Inflammatory macrophage treated with lipopolysaccharide for 1 hour (primary cell): ENCODE measurements at places on chromosomes 6 and 20.

GRCh38 chr6:133637436-133637835 lies 251.5 kb upstream of the TCF21 start:
- no peak for DNase-seq

DNA sequence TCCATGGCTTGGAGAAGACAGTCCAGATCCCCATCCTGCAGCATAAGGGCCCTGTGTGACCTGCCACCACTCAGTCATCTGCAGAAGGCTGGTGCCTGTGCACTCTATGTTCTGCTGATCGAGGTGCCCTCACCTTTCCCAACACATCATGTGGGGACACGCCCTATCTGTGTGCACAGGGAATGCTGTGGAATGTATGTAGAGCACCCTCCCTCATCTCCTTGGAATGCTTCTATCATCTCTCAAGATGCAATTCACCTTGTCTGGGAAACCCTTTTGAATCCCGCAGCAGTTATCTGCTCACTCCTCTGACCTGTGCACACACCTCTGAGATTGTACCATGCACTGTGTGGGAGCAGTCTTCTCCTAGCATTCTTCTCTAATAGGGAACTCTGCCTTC lies 207.2 kb upstream of the SSTR4 start:
- DNase-seq, result no peak

DNA sequence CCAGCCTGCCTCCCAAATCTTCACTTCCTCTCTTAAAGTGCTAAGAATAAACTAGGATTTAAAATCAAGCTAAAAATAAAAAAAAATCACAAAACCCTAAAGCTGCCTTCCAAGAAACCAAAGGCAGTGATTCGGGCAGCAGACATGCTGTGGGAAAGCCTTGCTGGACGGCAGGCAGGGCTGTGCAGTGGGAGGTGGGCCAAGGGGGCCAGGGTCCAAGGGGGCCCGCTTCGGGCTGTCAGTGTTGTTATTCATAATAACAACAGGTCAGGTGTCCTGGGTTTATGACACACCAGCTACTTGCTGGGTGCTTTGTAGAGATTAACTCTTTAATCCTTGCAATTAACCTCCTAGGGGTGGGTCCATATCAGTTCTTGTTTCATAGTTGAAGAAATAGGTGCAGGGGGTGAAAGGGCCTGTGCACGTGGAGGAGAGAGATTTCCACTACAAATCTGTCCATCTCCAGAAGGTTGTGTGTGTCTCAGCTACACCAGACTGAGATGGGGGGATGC lies 40.4 kb downstream of the CD40 start:
- DNase-seq, result no peak

DNA sequence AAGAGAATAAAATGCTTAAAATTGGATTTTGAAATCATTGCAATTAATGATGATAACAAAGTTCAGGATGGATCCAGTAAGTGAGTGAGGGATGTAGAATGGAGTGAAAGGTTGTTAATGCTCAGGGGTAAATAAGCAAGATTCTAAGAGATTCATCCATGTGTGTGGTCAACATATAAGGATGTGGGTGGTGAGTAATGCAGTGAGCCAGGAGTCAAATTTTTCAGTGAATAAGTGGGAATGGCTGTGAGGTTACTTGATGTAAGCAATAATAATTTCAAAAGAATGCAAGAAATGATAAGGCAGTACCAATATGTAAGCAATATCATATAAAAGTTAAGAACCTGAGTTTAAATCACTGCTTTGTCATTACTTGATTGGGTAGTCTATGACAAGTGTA lies 207.5 kb upstream of the ADGRB3 start:
- DNase-seq, result no peak

- DNase-seq, result no peak
These were observed 155.5 kb downstream of the BCAS1 start for GRCh38 chr20:53914781-53915445.

GRCh38 chr6:88445188-88445965 lies 279.2 kb upstream of the CNR1 start:
- DNase-seq, result no peak

GRCh38 chr6:150328744-150329405 lies 39.9 kb upstream of the IYD start:
- DNase-seq, result no peak

DNA sequence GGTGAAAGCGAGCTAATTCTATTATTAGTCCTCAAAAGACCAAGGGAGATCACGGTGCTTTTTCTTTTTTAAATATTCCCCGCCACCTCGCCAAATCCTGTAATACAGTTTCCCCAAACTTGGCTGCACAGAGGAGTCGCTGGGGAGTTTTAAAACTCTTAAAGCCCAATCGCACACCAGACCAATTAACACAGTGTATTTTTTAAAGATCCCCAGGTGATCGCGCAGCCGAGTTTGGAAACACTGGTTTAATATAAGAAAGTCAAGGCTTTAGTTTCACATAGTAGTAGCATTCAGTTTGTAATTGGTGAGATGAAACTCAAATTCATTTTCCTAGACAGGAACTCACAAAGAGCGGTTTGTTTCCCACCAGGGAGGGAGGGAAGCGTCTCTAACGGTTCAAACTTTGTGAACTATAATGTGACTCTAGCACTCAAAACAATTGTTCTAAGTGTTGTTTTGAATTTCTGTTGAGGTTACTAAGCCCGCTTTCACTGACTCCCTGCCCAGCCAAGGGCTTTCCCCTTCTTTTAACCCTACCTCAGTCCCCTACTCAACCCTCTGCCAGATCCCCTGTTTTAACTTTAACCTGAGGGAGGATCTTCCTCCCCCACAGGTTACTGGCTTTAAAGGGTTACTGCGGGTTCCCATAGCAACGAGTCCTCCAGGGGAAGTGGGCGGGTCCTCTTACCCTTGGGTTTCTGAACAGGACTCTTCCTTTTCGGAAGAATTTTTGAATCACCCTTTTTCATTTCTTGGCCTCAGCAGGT lies 25.7 kb upstream of the BTBD3 start:
- peak; percentile 69 for DNase-seq

GRCh38 chr20:2558581-2559278 lies 22.4 kb downstream of the TMC2 start:
- DNase-seq, result no peak

GRCh38 chr20:3223651-3223993 lies 14.3 kb downstream of the ITPA start:
- no peak for DNase-seq
